ENCODE measurements at places on chromosomes 12 and 14.

DNA sequence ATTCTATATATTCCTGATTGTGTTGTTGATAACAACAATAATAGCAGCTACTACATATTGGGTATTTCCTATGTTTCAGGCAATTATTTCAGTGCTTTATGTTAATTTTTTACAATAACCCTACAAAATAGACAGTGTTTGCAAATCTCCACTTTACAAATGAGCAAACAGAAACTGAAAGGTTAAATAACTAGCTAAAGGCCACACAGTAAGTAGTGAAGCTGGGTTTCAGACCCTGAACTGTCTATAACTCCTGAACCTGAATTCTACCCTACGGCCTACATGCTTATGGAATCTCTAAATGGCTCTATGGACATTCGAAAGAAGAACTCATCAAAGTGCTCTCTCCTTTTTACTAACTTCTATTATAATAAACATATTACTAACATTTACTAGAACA is 19.7 kb upstream of the NUDT4 start:
- no peak for DNase-seq

- DNase-seq: no peak
These were observed 905 bp upstream of the CIPC start for GRCh38 chr14:77097006-77097699.

GRCh38 chr14:35821564-35822411 is 4.3 kb upstream of the BRMS1L start:
- peak; percentile 25 for DNase-seq

- no peak for DNase-seq
These were observed 128.6 kb downstream of the MED13L start for GRCh38 chr12:116148844-116149243.

DNA sequence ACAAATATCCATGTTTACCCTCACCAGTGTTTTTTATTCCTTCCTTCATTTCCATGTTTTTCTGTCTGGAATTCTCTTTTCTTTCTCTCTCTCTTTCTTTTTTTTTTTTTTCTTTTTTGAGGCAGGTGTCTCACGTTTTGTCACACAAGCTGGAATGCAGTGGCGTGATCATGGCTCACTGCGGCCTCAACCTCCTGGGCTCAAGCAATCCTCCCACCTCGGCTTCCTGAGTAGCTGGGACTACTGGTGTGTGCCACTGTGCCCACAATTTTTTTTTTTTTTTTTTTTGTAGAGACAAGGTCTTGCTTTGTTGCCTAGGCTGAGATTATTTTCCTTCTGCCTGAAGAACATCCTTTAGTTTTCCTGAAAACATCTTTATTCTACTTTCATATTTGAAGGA is 15.0 kb upstream of the AMIGO2 start:
- no peak for DNase-seq

DNA sequence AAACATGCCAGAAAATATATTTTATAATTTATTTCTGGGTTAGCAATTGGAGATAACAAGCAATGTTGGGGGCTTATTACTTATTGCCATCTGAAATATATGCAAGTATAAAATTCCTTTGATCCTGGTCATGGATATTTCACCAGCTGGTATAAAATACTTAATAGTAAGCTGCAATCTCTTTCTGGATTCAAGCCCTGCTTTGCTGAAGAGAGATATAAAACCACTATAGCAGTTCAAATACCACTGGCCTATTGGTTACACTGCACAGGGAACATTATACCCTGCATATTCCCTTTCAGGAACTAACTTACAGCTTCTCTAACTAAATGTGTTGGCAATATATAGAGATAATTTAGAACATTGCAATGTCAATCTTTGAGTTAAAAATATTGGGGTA is 546.2 kb upstream of the ATP2B1 start:
- no peak for DNase-seq

DNA sequence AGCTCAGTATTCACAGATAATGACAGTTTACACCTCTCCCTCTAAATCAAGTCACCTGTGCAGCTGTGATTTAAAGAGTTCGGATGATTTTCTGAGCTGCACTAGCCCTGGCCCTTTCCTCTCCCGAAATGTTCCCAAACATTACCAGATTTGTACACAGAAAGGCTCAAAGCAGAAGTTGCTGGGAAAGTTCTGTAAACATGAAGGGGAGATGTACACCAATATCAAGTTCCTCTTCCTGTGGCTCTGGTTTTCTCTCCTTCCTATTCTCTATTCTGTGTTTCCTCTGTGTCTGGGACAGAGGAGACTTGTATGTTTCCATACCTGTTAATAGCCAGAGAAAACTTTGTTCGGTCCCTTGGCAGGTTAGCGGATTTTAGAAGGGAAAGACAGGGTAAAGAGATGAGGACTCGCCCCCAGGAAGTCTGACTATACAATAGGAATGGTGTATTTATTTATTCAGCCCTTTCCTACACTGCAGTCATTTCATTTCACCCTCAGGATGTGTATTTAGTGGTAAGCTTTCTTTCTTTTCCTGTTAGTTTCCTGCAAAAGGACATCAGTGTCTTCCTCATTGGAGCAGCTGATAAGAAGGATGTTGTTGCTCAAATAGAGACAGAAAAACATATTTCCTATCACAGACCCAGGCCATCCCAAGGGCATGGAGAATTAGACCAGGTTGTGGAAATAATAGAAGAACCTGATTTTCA is 7.6 kb upstream of the NUMB start:
- DNase-seq: no peak

- no peak for DNase-seq
These were observed 210.6 kb upstream of the ABCD2 start for GRCh38 chr12:39830171-39830570.

DNA sequence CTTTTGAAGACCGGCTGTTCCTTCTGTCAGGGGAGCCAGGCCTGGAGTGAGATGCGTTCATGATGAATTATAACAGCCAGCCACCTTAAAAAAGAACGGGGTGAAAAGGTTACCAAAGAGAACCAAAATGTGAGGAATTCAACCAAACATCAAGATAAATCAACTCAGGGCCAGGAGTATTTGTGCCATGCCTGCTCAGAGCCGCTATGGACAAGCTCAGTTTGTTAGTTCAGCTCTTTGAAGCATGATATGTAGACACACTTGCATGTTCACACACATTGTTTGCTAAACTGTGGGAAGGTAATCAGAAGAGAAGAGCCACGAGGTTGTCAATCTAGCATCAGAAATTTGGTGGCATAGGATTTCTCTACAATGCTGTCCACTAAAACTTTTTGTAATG is 367.4 kb upstream of the TBX3 start:
- DNase-seq: no peak

- no peak for DNase-seq
These were observed 328.8 kb upstream of the NOVA1 start for GRCh38 chr14:26926585-26926984.

GRCh38 chr14:89270439-89271227 is 146.4 kb downstream of the FOXN3 start:
- no peak for DNase-seq

- peak; percentile 32 for DNase-seq
These were observed 2.3 kb upstream of the HSPB8 start for GRCh38 chr12:119176267-119177055.

GRCh38 chr14:104416383-104416782 is 163.2 kb upstream of the C14orf180 start:
- no peak for DNase-seq

- DNase-seq: no peak
These were observed 124.4 kb downstream of the SLC15A5 start for GRCh38 chr12:16152885-16153673.

GRCh38 chr12:25903603-25904245 is 54.8 kb upstream of the RASSF8 start:
- no peak for DNase-seq

DNA sequence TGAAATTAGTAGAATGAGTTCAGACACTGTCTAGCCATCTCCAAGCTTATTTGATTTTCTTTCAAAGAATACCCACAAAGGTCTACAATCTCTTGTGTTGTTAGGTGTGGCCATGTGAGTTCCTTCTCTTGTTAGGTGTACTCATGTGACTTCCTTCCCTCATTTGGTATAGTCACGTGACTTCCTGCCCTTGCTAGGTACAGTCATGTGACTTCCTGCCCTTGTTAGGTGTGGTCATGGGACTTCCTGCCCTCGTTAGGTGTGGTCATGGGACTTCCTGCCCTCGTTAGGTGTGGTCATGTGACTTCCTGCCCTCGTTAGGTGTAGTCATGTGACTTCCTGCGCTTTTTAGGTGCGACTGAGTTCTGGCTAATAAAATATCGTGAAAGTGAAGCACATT is 179.6 kb downstream of the TMX1 start:
- DNase-seq: no peak

GRCh38 chr12:47903927-47904712 is 674 bp downstream of the VDR start:
- DNase-seq: no peak

GRCh38 chr14:30706704-30707103 is 84.6 kb downstream of the SCFD1 start:
- no peak for DNase-seq

DNA sequence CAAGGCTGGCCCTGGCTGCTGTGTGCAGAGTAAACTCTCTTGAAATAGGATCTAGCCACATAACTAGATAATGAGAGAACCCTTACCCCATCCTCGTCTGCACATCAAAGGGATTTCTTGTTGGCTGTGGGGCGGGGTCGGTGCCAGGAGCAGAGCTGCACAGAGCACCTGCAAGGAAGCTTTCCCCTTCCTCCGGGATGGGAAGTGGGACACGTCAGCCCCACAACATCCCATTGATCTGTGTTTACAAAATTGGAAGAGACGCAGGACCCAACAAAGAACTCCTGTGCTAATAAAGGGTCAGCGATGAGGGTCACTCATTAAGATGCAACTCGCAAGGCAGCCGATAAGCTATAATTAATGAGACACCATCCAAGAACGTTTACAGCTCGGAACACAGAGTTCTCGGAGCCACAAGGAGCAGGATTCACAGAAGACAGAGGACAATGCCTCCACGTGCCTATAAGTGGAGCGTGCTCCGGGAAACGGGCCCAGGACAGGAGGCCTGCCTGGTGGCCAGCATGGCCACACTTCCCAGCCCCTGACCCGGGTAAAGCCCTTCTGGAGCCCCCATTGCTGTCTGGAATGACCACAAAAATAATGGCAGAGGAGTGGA is 171.5 kb downstream of the SLC15A4 start:
- DNase-seq: no peak

DNA sequence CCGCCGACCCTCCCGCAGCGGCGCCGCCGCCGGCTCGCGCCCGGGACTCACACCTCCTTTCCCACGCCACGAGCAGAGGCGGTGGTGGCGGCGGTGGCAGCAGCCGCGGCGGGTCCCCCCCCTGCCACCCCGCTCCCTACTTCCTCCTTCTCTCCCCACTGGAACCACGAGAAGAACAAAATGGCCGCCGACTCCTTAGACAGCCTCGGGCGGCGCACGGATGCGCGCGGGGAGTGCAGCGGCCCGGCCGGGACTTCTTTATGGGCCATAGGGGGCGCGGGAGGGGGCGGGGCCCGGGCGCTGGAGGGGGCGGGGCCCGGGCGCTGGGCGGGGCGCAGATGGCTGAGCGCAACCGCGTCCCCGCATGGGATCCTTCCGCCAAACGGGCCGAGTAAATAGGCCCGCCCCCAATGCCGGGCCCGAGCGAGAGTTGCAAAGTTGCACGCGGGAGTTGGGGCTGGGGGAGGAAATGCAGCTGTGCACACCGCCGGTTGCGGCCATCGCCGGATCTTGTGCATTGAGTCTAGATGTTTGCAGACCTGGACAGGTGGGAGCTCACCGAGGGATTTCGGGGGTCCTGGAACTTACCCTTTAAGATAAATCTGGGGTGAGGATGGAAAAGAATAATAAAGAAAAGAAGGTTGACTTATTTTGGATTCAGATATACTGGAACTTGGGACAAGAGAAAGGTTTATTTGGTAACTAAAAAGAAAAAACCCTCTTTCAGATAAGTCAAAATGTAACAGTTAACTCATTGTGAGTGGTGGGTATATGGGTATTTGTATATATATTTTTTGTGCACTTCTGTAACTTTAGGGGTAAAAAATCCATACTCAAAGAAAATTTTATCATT is at the start of gene PPP1CC:
PPP1CC (minus strand) TSS at position 174 of the 853 bp plus-strand sequence. CDS start 184 bp downstream, outside the sequence.
- peak; percentile 93 for DNase-seq

DNA sequence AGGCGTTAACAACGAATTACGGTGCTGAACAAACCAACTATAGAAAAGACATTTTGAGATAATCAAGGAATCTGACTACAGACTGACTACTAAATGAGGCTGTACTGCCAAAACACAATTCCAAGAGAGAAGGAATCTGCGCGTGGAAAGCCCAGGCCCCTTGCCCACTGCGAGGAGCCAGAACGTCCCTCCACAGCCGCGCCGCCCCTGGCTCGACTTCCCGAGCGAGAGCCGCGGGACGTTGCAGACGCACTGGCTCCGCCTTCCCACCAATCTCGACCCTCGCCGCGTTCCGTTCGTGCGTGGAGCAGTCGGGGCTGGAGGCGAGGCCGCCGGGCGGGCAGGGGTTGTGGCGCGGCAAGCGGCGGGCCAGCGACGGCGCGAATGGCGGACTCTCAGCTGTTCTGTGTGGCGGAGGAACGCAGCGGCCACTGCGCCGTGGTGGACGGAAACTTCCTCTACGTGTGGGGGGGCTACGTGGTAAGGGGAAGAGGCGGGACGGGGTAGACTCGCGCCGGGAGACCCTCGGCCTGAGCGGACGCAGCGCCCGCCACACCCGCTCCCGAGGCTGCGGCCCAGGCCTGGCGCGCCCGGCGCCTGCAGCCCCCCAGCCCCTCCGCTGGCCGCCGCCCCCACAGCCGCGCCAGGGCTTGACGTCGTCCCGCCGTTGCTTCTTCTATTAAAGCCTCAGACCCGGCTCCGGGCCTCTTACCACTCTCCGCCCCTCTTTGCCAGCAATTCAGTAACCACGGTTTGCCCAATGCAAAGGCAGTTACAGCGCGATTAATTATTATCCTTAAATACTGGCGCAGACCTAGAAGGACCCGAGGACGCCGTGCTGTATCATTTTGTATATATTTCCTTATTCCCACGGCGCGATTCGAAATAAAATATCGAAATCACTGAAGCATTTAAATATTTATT is at the start of gene KLHDC1:
KLHDC1 (plus strand) TSS at position 310 of the 924 bp plus-strand sequence; CDS start at position 385, 75 bp downstream.
- peak; percentile 67 for DNase-seq

DNA sequence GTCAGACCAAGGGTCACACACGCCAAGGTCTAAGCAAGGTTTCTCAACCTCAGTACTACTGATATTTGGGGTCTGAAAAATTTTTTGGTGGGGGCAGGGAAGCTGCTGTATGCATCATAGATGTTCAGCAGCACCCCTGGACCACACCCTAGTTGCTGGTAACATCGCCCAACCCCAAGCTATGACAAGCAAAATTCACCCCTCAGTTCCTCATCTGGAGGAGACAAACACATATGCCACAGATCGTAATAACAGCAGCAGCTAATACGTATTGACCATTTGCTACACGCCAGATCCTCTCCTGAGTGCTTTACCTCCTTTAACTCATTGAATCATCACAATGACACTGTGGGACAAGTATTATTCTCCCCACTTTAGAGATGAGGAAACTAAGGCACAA is 46.4 kb downstream of the ACTN1 start:
- DNase-seq: no peak

DNA sequence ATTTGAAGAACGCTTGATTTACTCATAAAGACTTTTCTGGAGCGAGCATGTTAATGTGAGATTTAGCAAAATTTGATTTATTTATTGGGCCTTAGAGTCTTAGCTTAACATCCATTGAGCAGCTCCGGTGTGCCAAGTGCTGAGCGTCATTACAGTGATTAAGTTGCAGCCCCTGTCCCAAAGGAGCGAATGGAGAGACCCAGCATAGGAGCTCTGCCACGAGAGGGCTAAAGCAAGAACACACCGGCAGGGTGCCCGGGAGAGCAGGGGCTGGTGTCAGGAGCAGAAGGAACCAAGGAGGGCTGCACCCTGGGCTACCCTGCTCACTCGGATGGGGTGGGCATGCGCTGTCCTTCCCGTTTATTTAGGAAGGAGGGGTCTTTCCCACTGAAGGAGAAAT is 50.6 kb downstream of the PPP2R5C start:
- DNase-seq: no peak

- no peak for DNase-seq
These were observed 10.1 kb downstream of the CCDC196 start for GRCh38 chr14:66496188-66496807.
